Psoas muscle (tissue), 8 donors: ENCODE measurements at places on chromosomes 5 and 9. TPM values are rescaled to one million over a fixed set of nuclear protein-coding genes. Genes with fewer than 3 reads are reported as not detected.

The FBLL1 gene
- 0.20 TPM for total RNA-seq

The IL7R gene
- total RNA-seq, result 1.6 TPM

GRCh38 chr5:66903218-66903617 is 293.4 kb downstream of the CD180 start:
- H3K27me3 ChIP-seq, result no peaks in the 10 kb centered on the region
- no peak for DNase-seq
- H3K4me1 ChIP-seq, result no peaks in the 10 kb centered on the region
- no peak overlapping the region for H3K4me3 ChIP-seq
- H3K36me3 ChIP-seq, result no peaks in the 10 kb centered on the region
- no peak overlapping the region for H3K27ac ChIP-seq

DNA sequence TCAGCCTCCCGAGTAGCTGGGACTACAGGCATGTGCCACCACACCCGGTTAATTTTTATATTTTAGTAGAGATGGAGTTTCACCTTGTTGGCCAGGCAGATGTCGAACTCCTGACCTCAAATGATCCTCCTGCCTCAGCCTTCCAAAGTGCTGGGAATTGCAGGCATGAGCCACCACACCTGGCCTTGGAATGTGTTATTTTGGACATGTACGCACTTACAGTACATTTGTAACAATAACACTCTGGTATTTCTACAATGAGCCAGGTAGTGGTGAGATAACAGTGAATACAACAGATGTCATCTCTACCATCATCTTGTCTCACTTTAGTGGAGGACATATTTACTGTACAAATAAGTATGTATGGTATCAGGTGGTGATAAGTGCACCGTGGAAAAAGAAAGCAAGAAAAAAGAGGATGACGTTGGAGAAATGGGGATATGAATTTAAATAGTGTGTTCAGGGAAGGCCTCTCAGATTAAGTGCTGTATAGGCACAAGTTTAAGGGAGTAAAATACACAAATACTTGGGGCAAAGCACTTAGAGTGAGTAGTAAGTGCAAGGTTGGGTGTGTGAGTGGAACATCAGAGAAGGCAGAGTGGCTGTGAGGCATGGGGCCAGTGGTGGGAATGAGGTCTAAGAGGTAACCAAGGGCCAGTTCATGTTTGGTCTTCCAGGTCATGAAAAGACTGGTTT is 100.1 kb downstream of the CDC42SE2 start:
- H3K4me3 ChIP-seq, result no peak overlapping the region
- no peaks in the 10 kb centered on the region for H3K4me1 ChIP-seq
- H3K36me3 ChIP-seq, result peaks cover 4% of the 10 kb centered on the region
- no peak for DNase-seq
- no peaks in the 10 kb centered on the region for H3K27me3 ChIP-seq
- no peak overlapping the region for H3K27ac ChIP-seq

DNA sequence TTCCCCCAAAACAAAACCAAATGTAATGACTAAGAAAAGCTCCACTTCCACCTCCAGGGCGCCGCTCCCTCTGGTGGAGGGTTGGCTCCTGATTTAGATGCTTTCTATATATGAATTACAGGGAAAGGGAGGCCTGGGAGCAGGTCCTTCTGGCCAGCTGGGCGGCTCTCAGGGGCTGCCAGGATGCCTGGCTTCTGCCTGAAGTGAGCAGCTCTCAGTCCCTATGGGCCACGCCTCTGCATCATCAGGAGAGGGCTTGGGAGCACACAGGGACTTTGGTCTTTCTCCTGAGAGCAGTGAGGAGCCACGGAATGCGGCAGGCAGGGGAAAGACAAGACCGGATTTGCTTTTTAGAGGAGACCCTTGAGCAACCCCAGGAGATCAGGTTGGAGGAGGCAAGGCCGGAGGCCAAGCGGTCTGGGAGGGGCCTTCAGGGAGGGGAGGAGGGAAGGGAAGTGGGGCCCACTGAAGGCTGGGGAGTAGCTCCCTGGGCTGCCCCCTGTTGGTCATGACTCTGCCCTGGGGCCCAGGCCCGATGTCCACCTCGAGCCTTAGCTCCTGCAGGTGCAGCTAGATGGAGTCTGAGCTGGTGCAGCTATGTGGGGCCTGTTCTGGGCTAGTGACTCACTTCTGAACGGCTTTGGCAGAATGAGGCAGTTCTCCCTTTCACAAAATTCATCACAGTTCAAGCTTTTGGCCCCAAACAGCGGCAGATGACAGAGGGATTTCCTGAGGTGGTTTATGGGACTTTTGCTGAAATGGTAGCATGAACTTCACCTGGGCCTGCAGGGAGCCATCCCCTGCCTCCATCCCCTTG is 11.3 kb upstream of the GRHPR start:
- H3K27me3 ChIP-seq, result no peaks in the 10 kb centered on the region
- no peak overlapping the region for H3K4me3 ChIP-seq
- H3K4me1 ChIP-seq, result peaks cover 31% of the 10 kb centered on the region
- DNase-seq, result no peak
- no peak overlapping the region for H3K27ac ChIP-seq

GRCh38 chr5:166324372-166324771 is 1967.1 kb upstream of the WWC1 start:
- no peaks in the 10 kb centered on the region for H3K4me1 ChIP-seq
- no peak overlapping the region for H3K4me3 ChIP-seq
- H3K36me3 ChIP-seq, result no peaks in the 10 kb centered on the region
- H3K27ac ChIP-seq, result no peak overlapping the region
- no peak for DNase-seq
- H3K27me3 ChIP-seq, result no peaks in the 10 kb centered on the region

The NME5 gene
- 0.65 TPM for total RNA-seq

- H3K27me3 ChIP-seq, result no peaks in the 10 kb centered on the region
- peaks cover 30% of the 10 kb centered on the region for H3K4me1 ChIP-seq
- no peaks in the 10 kb centered on the region for H3K36me3 ChIP-seq
- H3K27ac ChIP-seq, result no peak overlapping the region
- DNase-seq, result no peak
- H3K4me3 ChIP-seq, result no peak overlapping the region
These were observed 76.8 kb upstream of the NIPAL4 start for GRCh38 chr5:157382996-157383800.

DNA sequence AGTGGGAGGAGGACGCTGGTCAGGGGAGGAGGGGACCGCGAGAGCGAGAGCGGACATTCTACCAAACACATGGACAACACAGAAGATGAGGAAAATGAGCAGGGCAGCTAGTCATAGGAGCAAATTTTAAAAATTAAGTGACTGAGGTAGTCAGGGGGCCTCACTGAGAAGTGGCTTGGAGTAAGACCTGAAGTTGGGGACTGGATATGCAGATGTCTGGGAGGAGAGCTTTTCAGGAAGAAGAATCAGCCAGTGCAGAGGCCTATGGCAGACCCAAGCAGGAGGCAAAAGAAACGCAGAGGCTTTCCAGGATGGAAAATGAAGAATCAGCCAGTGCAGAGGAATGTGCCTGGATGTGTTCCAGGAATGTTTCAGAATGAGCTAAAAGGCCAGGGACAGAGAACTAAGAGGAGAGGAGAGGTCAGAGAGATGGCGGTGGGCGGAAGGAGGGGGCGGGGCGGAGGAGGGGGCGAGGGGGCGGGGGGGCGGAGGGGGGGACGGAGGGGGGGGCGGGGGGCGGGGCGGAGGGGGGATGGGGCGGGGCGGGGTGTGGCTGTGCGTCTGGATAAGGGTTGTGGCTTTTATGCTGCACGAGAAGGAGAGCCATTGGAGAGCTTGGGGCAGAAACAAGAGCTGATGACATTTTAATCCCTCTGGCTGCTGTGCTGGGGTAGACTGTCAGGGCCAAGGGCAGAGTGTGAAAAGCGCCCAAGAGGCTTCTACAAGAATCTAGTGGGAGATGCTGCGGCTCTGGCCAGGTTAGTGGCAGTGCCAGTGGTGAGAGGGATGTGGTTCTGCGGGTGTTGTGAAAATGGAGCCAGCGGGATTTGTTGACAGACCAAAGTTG is 129.6 kb downstream of the KCNIP1 start:
- peaks cover 4% of the 10 kb centered on the region for H3K27me3 ChIP-seq
- peak overlapping the region; percentile 58 for H3K27ac ChIP-seq
- DNase-seq, result peak; percentile 66
- H3K36me3 ChIP-seq, result no peaks in the 10 kb centered on the region
- H3K4me3 ChIP-seq, result peak overlapping the region; percentile 36

DNA sequence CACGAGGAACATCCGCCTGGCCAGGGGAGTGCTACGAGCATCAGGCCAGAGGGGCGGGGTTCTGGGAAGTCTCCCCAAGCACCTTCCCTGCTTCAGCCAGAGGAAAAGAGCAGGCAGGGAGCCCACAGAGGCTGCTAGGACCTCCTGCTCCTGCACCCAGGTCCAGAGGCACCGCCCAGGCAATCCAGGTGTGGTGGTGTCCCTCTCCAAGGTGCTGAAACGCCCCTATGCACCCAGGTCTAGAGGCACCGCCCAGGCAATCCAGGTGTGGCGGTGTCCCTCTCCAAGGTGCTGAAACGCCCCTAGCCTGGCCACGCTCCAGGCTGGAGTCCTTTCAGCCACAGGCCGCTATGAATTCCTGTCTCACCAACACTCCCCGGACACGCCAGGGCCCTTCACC is 10.7 kb upstream of the UBAC1 start:
- peaks cover 4% of the 10 kb centered on the region for H3K4me1 ChIP-seq
- DNase-seq, result no peak
- no peaks in the 10 kb centered on the region for H3K36me3 ChIP-seq
- no peak overlapping the region for H3K27ac ChIP-seq
- H3K4me3 ChIP-seq, result no peak overlapping the region

The SLC12A7 gene
- total RNA-seq, result 22.0 TPM

DNA sequence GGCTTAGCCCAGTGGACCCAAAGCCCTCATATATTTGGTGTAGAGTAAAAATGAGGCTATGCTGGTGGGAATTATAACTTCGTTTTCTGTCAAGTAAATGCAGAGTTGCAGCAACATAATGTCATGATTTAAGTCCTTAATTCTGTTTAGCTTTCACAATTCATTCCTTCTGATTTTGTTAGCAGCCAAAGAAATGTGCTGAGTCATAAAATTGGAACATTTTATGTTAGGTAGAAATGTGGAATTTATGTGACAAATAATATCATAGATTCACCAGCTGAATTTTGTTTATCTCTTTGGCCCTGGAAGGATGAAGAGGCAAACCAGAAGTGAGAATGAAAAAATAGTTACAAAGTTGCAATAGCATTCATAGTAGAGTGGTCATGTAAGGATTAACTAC is 247.0 kb downstream of the TRPM3 start:
- H3K27me3 ChIP-seq, result no peaks in the 10 kb centered on the region
- no peaks in the 10 kb centered on the region for H3K4me1 ChIP-seq
- no peak overlapping the region for H3K27ac ChIP-seq

DNA sequence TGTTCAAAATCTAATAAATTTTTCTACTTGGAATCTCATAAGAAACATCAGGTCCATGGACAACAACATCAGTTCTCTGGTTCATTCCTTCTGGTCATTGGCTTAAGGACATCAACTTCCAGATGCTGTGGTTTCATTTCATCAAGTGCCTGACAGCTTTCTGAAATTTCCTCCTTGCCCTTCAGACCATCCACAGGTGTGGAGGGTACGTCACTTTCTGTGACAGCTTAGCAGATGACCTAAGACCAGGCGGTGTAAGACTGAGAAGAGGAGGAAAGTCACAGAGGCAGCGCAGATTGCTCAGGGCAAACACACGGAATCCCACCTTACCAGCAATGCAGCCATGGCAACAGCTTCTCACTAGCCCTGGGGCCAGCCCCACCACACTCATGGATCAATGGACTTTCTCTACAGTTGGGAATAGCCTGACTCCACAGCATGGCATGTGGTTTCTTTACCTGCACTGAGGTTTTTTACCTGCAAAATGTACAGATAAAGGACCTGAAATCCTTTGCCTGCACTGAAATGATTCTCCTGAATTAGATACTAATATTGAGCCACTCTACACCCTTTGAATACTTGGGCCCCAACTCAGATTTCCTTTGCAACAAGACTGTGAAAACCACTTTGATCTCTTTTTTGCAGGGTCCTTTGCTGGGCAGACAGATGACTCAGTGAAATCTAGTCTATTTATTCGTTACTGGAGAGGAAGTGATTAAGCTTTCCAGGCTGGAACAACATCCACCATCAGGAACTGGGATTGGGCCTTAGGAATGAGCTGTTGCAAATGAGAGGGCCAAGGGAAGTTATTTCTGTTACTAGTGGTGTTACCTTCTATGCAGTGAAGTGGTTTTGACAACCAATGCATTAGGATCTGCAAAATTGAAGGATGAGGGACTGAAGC is 26.9 kb downstream of the TICAM2 start:
- no peaks in the 10 kb centered on the region for H3K27me3 ChIP-seq
- DNase-seq, result no peak
- H3K36me3 ChIP-seq, result peaks cover under 1% of the 10 kb centered on the region
- H3K27ac ChIP-seq, result no peak overlapping the region
- H3K4me1 ChIP-seq, result peaks cover 13% of the 10 kb centered on the region
- H3K4me3 ChIP-seq, result no peak overlapping the region

- no peaks in the 10 kb centered on the region for H3K27me3 ChIP-seq
- no peak overlapping the region for H3K4me3 ChIP-seq
- H3K27ac ChIP-seq, result peak overlapping the region; percentile 77
- peaks cover 6% of the 10 kb centered on the region for H3K4me1 ChIP-seq
- H3K36me3 ChIP-seq, result peaks cover 3% of the 10 kb centered on the region
These were observed 117.2 kb upstream of the CACNA1B start for GRCh38 chr9:137760426-137760825.

The SIL1 gene
- 37.8 TPM for total RNA-seq

The FOXD4L3 gene
- total RNA-seq, result not detected

DNA sequence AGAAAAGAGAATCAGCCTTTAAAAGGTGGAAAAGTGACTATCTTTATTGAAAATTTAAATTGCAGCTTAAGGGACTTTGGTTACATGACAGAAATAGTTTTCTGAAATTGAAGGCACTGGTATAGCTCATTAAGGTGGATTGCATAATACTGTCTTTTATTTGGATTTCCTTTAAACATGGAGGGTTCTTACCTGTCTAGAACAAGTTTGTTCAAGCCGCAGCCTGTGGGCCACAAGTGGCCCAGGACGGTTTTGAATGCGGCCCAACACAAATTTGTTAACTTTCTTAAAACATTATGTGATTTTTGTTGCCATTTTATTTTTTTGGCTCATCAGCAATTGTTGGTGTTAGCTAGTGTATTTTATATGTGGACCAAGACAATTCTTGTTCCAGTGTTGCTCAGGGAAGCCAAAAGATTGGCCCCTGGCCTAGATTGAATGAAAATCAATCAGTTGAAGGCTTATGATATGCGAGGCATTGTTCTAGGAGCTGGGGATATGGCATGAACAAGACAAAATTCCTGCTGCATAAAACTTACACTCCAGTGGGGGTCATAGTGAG is 18.0 kb downstream of the NNT start:
- H3K4me3 ChIP-seq, result no peak overlapping the region
- H3K36me3 ChIP-seq, result peaks cover 65% of the 10 kb centered on the region
- peak overlapping the region; percentile 54 for H3K27ac ChIP-seq
- no peaks in the 10 kb centered on the region for H3K27me3 ChIP-seq

- H3K4me1 ChIP-seq, result peaks cover 30% of the 10 kb centered on the region
- H3K36me3 ChIP-seq, result no peaks in the 10 kb centered on the region
- H3K4me3 ChIP-seq, result no peak overlapping the region
- DNase-seq, result peak; percentile 78
- H3K27me3 ChIP-seq, result no peaks in the 10 kb centered on the region
- H3K27ac ChIP-seq, result no peak overlapping the region
These were observed 3.9 kb downstream of the ACSL6 start for GRCh38 chr5:132007399-132008162.
